ENCODE measurements at places on chromosomes 7 and 10.

DNA sequence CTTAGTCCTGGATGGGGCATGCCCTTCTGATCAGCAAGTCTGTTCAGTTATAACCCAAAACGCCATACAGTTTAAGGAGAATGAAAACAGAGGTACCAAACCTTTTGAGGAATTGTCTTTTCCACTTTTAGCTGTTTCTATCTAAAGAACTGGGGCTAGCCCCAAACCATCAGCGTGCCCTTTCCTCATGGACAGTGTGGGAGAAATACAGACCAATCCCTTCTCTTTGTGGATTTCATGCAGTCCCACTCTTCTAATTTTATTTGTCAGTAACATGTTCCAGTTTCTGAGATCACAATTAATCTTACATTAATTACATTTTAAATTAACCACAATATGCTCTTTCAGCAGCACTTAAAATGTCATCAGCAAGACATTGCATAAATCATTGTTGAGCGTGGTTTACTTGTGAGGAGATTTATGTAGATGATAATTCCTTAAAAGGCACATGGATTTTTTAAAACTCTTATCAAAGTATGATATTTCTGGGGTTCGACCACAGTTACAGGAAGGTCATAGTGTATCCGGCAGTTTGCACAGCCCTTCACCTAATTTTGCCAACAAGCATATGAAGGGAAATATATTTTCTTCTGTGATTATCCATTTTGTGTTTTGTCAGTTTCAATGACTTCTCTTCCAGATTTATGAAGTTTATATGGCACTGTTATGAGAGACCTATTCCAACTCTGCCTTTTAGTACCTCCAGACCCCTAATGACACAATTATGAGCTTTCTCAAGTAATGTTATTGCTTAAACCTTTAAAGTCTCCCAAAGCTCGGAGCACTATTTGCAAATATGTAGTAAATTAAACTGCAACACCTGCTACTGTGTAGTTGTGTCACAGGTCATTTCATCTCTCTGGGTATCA is 868.4 kb upstream of the C7orf33 start:
- DNase-seq, result no peak

- DNase-seq, result no peak
These were observed 947.3 kb downstream of the IPMK start for GRCh38 chr10:57320416-57320815.

DNA sequence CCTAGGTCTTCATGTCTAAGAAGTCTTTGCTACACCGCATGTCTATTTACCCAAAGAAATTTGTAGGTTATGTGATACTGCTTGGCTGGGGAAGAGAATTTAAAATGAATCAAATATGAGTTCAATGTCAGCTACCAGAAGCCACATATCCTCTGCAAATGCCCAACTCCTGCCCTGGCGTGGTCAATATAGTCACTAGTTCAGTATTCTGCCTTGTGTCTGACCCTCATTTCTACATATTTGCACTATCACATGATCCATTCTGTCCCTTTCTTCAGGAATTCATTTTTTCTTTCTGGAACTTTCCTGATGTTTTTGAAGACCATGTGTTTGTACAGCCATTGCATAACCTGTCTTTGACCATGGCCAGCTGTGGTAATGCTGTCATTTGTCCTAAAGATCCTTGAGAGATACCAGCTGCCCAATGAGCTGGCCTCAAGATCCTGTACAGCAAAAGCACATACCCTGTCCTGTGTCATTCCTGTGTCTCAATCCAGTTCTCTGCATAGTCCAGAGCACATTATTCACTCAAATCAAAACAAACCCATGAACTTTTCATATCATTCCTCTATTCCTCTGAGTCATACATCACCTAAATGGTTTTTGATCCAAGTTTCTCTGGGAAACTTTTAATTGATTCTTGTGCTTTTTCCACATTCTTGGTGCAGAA is 524.5 kb downstream of the PARD3 start:
- DNase-seq, result no peak

GRCh38 chr10:80159166-80159873 is 26.8 kb downstream of the PLAC9 start:
- no peak for DNase-seq

DNA sequence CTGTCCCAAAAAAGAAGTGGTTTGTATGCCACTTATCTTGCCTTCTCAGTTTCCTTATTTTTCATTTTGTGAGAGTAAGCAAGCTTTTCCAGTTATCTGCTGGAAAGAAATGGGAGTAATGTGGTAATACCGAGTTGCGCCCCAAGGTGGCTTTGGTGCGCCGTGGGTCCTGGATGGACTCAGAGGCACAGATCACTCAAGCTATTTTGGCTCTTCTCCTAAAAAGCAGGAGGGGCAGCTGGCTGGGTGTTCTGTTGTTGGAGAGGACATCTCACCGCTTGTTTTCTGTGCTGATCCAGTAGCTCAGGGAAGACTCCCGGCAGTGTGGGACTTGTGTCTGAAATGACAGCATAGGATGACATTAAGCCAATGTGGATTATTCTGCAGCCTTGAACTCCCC is 16.4 kb downstream of the PRKRIP1 start:
- DNase-seq, result peak; percentile 4

GRCh38 chr10:95394161-95394880 is 103.5 kb upstream of the PDLIM1 start:
- DNase-seq, result no peak

- no peak for DNase-seq
These were observed 77.8 kb downstream of the JAZF1 start for GRCh38 chr7:28102797-28103196.

DNA sequence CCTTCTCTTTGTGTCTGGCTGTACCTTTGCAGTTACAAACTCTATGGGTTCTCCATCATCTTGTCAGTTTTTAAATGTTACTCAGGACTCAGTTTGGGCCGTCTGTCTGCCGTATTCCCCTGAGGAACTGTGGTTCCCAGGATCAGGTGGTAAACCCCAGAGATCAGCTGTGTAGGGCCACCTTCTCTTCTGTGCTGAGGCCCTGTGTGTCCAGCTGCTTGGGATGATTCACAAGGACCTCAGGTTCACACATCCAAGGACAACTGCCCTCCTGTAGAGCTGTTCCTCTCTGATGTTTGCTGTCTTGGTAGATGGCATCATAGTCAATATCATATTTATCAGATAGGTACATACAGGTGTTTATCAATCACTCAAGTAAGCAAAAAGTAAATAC is 24.5 kb downstream of the CUL1 start:
- DNase-seq, result no peak

DNA sequence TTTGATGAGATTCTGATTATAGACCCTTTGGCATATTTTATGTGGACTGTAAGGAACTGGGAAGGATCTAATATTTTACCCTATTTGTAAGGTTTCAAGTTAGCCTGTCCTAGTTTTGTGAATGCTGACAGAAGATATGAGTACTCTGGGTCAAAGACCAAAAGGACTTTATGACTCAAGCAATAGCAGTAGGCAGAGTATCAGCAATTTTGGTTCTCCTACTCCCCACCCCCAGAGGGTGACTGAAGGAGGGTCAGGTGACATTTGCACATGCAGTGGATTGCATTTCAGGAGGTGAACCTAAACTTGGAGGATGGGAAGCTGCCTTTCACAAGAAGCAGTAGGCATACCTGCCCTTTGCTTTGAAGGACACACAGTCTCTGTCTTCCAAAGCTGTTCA is 84.0 kb upstream of the KLF6 start:
- no peak for DNase-seq

DNA sequence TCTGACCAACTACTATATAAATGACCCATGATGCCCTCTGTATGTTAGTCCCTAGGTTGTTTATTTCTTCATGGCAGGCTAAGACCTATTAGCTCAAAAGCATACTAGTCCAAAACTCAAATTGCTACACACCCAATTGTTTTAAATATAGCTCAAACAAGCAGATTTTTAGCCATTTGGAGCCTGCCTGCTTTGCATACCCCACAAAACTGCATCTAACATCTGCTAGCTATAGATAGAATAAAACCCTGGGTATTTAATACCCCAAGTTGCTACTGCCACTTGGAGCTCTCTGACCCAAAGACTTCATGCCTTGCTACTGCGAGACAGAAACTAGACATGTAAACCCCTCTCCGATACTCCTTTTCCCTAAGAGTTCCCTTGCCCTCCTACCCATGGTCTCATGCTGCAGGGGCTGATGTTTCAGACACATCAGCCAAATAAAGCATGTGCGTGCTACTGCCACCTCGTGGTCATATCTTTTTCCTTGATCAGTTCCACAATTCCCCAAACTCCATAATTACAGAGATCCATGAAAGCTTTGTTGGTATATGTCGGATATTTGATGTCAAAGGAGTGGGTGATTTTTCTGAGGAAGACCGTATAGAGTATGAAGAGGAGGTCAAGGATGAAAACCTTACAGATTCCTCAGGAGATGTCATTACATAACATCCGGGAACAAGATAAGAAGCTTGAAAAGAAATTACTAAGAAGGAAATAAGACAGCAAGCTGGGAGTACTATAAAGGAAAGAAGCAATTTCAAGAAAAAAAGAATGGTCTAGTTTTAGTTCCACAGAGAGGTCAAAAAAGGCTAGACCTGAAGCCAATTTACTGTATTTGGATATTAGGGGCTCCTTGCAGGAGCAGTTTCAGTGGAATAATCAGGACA is 386.6 kb downstream of the SH2D4B start:
- no peak for DNase-seq

- DNase-seq, result peak; percentile 2
These were observed 33.2 kb downstream of the NRF1 start for GRCh38 chr7:129644634-129645230.

DNA sequence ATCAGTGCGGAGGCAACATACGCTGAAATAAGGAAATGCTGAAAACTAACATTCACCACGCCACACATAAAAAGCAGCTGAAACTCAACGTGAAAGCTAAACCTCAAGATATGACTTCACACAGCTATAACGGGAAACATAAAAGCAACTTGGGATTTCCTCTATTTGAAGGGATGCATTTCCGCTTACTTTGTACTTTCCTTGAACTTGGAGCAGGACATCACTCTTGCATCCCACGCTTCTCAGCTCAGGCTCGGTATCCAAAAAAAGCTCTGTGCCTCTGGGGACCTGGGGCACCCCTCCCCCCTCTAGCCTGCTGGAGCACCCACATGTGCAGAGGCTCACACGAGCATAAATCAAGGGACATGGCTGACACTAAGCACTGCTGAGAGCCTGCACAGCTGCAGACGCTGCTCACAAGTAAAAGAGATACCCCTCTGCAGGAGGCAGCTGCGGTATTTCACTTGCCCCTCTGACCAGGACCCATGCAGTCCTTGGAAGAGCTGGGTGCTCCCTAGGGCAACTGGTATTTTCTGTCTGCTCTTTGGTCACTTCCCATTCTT is 34.2 kb downstream of the PARD3 start:
- DNase-seq, result no peak

DNA sequence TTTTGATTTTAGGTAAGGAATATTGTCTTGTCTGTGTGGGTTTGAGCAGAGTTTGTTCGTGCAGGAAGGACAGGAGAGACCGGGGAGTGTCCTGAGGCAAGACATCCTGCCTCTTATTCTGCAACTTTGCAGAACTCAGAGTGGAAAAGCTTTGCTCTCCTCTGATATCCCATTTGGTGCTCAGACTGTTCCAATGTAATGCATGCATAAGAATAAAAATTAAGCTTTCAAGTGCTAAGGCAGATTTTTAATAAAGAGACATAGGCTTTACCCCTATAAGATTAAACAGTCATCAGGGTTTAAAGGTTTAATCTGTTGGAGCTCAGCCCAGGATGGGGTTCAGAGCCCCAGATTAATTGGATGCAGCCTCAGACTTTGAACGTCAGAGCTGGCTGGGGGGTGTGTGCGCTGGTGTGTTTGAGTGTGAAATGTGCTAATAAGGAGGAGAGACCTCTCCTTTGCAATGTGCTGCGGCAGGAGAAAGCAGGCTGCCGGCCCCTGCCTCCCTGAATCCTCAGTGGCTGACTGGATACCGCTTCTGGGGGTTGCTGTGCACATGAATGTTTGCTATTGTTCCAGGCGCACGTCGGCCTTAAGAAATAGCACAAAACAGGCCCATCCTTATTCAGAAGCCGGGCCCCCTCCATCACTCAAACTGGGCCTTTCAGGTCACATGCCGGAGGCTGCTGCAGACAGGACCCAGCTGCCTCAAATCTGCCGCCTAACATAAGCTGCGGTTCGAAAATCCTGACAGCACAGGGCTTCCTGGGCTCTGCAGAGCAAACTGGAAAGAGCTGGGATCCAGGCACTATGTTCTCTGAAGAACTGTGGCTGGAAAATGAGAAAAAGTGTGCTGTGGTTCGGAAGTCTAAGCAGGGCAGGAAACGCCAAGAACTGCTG is 84.1 kb upstream of the PRR15 start:
- no peak for DNase-seq

DNA sequence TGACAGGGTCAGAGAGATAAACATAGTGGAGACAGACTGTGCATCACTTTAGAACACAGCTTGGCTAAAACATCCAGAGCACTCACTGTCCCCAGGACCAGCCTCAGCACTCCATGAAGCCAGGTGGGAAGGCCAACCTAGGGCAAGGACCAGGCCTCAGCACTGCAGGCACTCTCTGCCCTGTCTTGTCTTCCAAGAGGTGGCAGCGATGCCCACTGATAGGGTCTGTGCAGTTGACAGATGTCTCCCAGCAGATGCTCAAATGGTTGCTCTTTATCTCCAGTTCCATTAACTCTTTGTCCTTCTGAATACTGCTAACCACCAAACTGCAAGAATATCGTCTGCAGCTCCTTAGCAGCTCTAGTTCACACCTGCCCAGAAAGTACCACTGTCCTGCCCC is 9.1 kb downstream of the DDX56 start:
- no peak for DNase-seq

- no peak for DNase-seq
These were observed 22.0 kb upstream of the LIPF start for GRCh38 chr10:88642209-88642608.

- DNase-seq, result no peak
These were observed 144.1 kb upstream of the PRSS58 start for GRCh38 chr7:142401951-142402350.

GRCh38 chr10:96456296-96456840 is 57.4 kb downstream of the TLL2 start:
- DNase-seq, result no peak

Data from NCI-H446 (cell line).